Stromal cell of bone marrow (primary cell): ENCODE measurements at places on chromosomes 16 and 17.

DNA sequence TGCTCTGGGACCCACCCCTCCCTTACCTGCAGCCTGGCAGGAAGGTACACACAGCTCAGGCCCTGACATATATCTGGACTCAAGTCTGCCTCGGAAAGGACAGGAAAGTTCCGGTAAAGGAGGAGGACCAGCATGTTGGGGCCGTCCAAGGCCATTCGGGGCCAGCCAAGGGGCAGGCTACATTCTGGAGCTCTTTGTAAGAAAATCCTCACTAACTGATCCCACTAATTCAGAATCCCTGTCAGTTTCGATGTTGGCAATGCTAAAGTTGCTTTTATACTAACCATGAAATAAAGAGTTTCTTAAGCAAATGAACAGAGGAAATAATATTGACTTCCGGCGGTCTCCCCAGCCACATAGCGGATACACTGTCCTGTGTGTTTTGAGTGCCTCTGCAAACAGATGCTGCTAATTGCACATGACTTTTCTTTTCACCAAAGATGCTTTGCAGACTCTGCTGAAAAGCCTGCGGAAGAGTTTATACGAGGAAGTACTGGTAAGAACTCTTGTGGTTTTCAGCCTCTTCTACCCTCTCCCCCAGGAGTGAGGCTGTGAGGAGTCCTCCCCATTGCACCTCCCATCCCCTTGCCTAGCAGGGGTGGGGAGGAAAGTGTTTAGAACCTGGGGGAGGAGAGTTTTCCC lies 54.8 kb downstream of the PLXDC1 start:
- DNase-seq, result no peak

GRCh38 chr17:72258711-72259110 lies 137.9 kb downstream of the SOX9 start:
- no peak for DNase-seq

- peak; percentile 82 for DNase-seq
These were observed 5.7 kb downstream of the RMI2 start for GRCh38 chr16:11350921-11351335.

GRCh38 chr17:10268005-10268404 lies 69.6 kb upstream of the GAS7 start:
- DNase-seq, result no peak

DNA sequence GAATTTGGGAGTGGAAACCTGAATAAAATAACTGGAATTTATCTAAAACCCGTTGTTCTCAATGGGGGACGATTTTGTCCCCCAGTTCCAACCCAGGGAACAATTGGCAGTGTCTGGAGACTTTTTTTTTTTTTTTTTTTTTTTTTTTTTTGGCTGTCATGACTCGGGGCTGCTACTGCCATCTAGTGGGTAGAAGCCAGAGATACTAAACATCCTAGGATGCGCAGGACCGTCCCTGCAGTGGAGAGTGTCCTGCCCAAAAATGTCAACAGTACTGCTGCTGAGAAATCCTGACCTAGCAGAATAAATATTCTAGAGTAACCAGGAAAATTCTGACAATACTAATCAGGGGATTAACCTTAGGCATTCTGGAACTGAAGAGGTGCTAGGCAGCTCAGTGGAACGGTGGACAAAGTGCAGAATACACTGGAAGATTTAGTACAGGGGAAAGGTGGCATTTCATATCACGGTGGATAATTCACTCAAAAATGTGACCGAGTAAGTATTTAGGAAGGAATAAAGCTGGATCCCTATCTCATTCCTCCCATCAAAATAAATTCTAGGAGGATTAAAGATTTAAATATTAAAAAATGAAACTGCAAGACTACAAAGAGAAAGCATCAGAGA lies 107.6 kb downstream of the SPECC1 start:
- DNase-seq, result no peak

DNA sequence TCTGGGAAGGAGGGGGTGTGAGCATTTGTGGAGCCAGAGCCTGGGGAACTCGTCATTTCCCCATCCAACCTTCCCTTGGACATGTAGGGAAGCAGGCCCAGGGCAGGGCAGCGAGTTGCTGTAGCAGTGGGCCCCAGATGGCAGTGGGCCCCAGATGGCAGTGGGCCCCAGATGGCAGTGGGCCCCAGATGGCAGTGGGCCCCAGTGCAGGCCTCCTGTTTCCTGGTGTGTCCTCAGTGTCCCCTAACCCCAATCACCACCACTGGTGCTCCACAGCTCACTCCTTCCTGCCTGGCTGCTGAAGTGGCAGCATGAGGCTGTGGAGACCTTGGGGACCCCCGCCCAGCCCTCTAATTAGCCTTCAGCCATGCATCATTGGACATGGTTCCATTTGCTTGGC lies 4.5 kb downstream of the KCNJ12 start:
- no peak for DNase-seq

DNA sequence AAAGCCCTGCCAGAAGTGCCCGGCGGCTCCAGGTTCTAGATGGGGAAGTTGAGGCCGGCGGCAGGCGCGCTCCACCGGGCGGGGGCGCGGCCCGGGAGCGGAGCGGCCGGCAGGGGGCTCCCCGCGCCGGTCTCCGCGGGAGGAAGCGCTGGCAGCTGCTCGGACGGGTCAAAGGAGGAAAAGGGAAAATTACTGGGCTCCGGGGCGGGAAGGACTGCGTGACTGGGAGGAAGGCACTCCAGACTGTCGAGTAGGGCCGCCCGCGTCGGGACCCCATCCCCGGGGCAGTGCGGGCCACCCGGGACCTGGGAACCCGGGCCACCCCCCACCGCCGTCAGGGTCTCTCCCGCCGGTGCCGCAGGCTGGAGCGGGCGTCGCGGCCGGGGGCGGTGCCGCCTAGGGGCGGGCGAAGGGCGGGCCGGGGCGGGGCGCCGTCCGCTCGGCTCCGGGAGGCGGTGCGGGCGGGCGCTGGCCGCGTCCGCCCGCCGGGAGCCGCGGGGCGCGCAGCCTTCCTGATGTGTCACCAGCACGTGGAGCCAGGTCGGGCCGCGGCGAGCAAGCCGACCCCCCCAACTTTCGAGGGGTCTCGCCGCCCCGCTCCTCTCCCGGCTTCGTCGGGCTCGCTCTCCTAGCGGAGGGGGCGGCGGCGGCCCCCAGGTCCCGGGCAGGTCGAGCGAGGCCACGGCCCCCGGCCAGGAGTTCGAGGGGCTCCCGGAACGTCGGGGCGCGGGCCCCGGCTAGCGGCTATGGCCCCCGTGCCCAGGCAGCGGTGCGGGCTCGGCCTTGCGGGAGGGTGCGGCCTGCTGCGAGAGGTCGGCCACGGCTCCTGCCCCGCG lies 167.5 kb downstream of the RAB11FIP4 start:
- DNase-seq, result peak; percentile 71

- DNase-seq, result no peak
These were observed 367.4 kb downstream of the SEC14L1 start for GRCh38 chr17:77508047-77508715.

GRCh38 chr17:7220593-7221277 lies 997 bp downstream of the ACADVL start:
- no peak for DNase-seq

DNA sequence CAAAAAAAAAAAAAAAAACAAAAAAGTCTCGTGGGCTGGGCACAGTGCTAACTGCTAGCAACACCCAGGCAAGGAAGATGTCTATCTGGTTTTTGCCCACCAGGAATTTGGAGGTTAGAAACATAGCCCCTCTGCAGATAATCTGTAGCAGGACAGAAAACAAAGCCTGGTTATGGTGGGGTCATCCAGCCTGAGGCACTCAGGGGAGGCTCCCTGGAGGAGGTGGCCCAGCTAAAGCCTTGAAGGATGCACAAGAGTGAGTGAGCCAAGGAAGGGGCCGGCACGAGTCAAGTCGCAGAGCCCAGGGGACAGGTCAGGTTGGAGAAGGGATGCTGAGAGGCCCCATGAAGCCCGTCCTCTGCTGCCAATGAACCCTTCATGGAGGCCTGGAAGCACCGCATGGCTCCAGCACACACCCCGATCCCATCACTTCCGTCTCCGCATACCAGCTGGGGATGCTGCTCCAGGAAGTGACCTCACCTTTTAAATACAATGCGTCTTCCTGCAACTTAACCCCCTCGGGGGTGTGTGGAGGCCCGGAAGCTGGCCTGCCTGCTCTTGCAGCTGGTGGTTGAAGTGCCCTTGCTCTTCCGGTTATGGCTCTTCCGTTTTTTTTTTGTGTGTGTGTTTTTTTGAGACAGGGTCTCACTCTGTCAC lies 86.5 kb downstream of the ENGASE start:
- no peak for DNase-seq

GRCh38 chr16:1331712-1332617 lies 1.5 kb upstream of the BAIAP3 start:
- DNase-seq, result no peak

GRCh38 chr17:81967533-81968395 lies 6.8 kb upstream of the NOTUM start:
- DNase-seq, result peak; percentile 40

GRCh38 chr17:76331083-76331482 lies 22.6 kb downstream of the PRPSAP1 start:
- DNase-seq, result no peak

GRCh38 chr17:35801583-35802224 lies 6.3 kb upstream of the MMP28 start:
- no peak for DNase-seq

DNA sequence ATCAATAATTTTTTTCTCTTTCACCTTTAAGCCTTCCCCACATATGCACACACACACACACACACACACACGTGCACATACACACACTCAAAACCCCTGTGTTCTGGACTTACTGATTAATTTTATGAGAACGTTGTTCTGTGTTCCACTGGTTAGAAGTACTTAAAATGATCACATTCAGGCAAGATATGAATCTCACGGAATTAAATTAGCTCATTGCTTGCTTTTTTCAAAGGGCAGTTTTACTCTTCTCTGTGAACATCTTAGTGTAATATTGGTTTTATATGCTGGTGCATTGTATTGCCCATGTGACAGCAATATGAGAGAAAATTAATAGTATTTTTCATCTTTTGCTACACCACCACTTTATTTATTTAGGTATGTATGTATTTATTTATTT lies 377.3 kb upstream of the RBFOX1 start:
- no peak for DNase-seq

DNA sequence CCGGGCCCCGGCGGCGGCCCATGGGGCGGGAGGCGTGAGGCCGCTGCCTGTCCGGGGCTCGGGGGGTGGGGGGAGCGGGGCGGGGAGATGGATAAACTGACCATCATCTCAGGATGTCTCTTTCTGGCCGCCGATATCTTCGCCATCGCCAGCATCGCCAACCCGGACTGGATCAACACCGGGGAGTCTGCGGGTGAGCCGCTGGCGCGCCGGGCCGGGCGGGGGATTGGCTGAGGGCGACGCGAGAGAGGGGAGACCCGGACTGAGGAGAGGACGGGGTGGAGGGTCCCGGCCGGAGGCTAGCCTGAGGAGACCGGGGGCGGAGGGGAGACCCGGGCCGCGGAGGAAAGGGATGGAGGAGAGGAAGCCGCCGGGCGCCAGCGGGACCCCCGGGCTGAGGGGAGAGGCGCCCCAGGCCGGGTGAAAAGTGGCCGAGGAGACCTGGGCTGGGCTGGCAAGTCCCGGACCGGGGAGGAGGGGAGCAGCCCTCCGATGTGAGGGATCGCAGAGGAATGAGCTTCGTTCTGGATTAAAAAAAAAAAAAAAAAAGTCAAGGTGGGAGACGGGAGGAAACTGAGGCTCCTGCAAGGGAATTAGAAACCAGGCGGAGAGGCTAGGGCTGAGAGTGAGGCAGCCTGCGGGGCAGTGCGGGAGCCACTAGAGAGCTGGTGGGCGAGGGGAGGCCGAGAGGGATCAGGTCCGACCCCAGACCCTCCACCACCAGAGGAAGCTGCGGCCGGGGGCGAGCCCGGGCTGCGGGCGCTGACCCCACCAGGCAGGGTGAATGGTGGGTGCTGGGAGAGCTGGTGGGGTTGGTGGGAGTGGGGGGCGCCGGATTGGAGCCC lies 526 bp downstream of the MOSMO start:
- DNase-seq, result no peak

GRCh38 chr16:72768591-72768990 lies 279.3 kb downstream of the ZFHX3 start:
- DNase-seq, result no peak

DNA sequence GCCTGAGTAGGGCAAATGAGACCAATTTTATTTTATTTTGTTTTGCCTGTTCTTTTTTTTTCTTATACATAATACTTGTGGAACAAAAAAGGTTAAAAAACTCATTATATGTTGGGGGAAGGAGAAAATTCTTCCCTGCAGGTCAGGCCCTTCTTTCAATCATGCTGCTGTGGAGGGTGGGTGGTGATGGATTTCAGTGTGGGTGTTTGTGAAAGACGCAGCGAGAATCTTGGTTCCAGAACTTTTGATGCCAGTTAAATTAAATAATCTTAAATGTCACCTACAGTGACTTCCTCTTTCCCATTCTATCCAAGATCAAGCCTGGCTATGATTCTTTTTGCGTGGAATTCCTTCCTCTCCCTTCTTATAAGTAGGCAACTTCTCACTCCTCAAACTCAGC lies 595.8 kb upstream of the EEF2KMT start:
- no peak for DNase-seq

DNA sequence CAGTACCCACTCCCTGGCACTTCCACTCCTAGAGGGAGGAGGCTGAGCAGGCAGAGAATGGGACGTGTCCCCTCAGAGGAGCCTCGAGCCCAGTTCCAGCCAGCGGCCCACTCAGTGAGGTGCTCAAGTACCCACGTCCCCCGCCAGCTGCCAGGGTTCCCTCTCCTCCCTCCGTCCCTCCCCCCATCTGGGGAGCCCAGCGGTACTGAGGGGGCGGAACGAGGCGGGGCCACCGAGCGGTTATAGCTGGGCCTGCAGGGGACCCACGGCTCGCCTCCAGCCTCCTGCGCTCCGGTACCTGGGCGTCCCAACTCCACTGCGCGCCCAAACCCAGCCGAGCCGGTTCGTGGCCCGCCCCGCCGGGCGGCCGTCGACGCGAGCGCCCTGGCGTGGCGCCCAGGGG lies at the start of gene NPW:
Gene NPW (plus strand): TSS at position 268 of the 403 bp plus-strand sequence.
- no peak for DNase-seq

- no peak for DNase-seq
These were observed 15.3 kb downstream of the TMEM204 start for GRCh38 chr16:1548727-1549126.

GRCh38 chr17:61574542-61575351 lies 16.3 kb downstream of the NACA2 start:
- peak; percentile 28 for DNase-seq

DNA sequence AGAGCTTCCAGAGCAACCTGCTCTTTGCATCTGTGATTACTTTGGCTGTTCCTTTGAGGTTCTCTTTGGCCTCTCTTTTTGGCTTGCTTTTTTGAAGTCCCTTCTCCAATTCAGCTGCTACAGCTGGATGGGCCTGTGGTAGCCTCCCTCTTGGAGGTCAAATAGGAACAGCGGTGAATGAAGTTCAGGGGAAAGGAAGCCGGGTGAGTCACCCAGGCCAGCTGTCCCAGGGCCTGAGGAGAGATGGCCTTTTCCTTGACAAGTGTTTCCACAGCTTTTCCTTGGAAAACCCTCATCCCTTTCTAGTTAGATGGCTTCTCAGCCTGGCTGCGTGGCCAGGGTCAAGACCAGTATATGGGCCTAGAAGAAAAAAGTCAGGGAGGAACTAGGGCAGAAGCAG lies 103.1 kb downstream of the STX8 start:
- DNase-seq, result no peak

- DNase-seq, result no peak
These were observed 164.3 kb downstream of the CDK5R1 start for GRCh38 chr17:32651084-32651483.

DNA sequence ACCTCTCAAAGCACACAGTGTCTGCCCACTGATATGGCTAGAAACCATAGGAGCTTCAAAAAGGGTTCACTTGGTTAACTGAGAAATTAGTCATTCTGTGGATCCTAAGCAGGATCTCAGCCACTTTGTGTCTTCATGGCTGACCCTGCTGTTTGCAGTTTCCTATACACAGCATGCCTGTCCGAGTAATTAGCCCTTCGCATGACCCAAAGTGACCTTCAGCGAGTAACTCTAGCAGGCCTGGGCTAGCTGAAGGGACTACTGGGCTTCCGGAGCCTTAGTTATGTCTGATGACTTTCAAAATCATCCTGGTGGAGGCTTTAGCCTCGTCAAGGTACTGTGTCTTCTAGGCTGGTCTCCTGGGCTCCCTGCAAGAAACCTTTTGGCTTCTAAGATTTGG lies 28.9 kb upstream of the FBXW10B start:
- no peak for DNase-seq
